Cortex of kidney (tissue), 1 donor: ENCODE measurements at places on chromosomes 6 and 20.

GRCh38 chr6:170080169-170080827 lies 210.6 kb downstream of the DLL1 start:
- no peak for DNase-seq

DNA sequence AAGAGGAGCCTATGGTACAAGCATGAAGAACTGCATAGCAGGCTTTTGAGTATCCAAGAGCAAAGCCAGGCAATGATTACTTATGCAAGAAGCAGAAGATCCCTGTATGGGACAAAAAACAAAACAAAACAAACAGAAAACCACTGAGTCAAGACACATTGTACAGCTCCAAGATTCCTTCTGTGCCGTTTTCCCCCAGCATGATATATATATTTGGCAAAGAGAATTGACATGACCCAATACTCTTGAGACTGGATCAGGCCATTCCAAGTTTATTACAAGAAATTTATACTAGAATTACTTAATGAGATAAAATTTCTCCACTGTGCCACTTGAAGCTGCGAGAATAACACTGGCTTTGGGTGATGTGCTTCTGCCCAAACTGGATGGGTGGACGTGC lies 65.5 kb downstream of the TRMT11 start:
- DNase-seq: no peak

- no peak for DNase-seq
Measured at GRCh38 chr6:94099072-94099471, 679.7 kb upstream of the EPHA7 start.

- DNase-seq: no peak
Measured at GRCh38 chr6:40755749-40756452, 168.7 kb upstream of the LRFN2 start.

- DNase-seq: no peak
Measured at GRCh38 chr20:573414-574296, 30.1 kb upstream of the CSNK2A1 start.

DNA sequence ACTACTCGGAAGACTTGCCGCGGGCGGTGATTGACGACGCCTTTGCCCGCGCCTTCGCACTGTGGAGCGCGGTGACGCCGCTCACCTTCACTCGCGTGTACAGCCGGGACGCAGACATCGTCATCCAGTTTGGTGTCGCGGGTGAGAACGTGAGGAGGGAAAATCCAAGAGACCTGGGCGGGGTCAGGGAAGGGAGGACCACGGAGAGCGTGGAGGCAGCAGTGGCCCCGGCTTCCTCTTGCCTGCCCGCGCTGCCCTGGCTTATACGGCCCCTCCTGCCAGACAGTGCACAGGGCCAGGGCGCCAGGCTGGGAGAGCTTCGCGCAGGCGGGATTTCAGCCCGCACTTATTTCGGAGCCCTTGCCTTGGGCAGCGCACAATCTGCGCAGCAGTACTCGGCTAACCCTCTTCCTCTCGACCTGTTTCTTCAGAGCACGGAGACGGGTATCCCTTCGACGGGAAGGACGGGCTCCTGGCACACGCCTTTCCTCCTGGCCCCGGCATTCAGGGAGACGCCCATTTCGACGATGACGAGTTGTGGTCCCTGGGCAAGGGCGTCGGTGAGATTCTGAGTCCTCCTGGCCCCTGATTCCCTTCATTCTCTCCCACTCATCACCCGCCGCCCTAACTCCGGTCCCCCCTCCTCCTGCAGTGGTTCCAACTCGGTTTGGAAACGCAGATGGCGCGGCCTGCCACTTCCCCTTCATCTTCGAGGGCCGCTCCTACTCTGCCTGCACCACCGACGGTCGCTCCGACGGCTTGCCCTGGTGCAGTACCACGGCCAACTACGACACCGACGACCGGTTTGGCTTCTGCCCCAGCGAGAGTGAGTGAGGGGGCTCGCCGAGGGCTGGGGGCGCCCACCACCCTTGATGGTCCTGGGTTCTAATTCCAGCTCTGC lies 2.0 kb downstream of the MMP9 start:
- DNase-seq: no peak
